ENCODE measurements at places on chromosomes 7 and 10.

- DNase-seq, result no peak
Observed at GRCh38 chr7:30866939-30867338, 44.7 kb upstream of the AQP1 start.

GRCh38 chr10:938941-939678 lies 7.6 kb upstream of the LARP4B start:
- no peak for DNase-seq

DNA sequence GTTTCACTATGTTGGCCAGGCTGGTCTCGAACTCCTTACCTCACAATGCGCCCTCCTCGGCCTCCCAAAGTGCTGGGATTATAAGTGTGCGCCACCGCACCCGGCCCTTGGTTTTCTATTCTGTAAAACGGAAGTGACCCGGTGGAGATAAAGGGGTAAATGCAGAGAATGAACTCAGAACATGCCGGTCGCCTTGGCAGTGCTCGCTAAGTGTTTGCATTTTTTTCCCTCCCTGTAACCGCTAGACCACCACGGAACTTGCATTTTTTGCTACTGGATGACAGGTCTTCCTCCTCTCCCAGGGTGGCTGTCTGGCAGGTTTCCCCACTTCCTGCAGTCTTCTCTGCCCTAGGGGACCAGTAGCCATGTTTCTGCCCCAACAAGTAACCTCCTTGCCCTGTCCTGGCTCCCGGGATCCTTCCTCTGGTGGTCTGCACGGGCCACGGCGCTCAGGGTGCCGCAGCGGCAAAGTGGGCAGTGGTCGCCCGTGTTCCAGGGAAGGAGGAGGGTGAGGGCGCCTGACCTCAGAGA lies 18.8 kb upstream of the GNA12 start:
- DNase-seq, result no peak

DNA sequence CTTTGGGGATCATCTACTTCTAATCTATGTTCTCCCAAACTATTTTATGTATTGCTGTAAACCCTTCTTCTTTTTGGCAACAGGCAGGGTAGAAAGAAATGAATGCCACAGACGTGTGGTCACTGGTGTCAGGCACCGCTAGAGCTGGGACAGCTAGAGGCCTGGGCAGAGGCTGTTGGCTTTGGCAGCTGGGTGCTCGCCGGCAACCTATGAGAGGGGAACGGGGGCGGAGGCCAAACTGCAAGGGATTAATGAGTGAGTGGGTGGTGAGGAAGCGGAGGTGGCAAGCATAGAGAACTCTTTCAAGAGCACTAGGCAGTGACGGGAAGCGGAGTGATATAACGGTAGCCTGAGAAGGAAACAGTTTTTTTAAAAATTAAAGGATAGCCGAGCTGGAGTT lies 78.5 kb downstream of the CREB5 start:
- no peak for DNase-seq

- DNase-seq, result no peak
Observed at GRCh38 chr10:30631188-30631587, 1.6 kb upstream of the LYZL2 start.

DNA sequence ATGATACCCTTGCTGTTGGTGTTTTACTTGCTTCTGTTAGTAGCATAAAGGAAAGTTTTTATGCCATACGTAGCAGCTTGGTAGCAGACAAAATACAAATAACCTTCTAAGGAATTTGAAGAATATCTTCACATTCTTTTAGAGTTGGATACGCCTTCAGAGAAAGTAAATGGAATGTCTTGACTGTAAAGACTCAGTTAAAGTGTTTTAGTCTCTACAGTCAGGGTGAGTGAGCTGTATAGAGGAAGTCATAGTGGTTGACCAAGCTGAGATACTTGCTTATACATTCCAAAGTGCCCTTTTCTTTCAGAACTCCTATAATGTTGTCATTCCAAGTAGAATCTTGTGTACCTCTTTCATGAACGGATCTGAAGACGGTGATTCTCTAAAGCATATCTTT lies 37.7 kb downstream of the RABGEF1 start:
- DNase-seq, result no peak

DNA sequence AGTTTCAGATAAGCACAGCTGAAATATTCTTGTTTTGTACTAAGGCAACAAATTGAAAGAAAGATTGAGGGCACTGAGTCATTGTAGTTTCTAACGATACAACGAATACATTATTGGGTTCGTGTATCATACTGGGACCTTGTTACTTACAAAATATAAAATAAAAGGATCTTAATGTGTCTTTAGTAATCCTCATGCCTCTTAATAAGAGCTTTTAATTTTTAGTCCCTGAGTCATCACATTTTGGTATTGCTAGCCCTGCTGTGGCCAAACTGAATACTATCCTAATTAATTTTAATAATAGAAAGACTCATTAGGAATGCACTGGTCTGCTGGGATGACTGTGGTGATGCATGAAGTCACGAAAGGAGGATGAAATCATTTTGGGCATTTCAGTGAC lies 309.7 kb downstream of the EXOC4 start:
- no peak for DNase-seq

DNA sequence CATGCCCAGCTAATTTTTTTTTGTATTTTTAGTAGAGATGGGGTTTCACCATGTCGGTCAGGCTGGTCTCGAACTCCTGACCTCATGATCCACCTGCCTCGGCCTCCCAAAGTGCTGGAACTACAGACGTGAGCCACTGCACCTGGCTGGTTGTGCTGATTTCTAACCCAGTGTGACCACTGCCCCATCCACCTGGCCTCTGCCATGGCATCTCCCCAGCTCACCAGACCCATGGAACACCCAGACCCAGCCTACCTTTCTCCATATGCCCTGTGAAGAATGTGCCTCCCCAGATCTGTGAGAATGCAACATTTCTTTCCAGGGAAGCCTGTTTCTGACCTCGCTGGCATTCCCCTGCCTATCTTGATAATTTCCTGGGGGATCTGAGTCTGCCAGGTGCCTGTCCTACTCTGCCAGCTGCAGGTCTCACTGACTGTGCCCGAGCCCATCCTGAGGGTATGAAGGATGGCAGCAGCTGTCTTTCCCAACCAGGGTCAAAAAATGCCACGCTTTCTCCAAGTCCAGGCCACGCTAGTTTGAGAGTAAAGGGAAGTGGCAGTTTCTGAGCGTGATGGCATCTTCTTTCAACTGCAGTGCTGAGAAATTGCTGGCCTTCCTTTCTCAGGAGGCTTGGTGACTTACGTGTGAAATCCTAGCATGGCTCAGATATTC lies 324.4 kb upstream of the ZNF32 start:
- DNase-seq, result no peak

GRCh38 chr7:98470485-98471240 lies 69.8 kb upstream of the BAIAP2L1 start:
- peak; percentile 12 for DNase-seq

GRCh38 chr7:22791204-22792158 lies 31.2 kb downstream of the TOMM7 start:
- DNase-seq, result no peak

- no peak for DNase-seq
Observed at GRCh38 chr10:14645239-14645960, 129.3 kb downstream of the FAM107B start.

DNA sequence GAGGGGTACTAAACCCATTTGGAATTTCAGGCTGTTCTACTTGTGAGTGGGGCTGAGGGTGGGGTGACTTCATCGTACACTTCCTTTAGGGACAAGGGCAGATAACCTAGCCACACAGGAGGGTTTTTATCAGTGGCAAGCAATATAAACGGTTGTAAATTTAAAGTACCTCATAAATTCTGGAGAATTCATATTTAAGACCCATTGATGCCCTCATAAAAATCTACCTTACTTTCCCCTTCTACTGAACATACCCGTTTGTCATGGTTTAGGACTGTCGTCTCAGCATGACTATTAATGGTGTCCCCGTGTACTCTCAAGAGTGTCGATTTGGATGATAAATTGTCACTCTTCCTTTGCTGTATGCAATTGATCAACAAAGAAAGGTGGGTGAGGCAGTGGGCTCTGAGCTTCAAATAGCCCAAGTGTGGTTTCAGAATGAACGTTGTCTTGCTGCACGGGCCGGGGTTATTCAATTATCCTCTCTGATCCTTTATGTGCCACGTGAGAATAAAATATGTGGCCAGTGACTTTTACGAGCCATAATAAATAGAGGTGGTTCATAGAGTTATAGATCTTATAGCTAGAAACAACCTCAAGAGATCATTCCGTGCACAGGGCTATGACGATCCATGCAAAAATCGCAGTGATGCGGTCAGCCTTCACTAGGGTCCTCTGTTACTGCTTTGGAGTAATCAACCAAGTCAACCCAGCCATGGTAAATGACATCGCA lies 82.2 kb downstream of the FAM107B start:
- DNase-seq, result no peak

- DNase-seq, result no peak
Observed at GRCh38 chr10:46025406-46025805, 5.0 kb downstream of the NCOA4 start.

Data from stimulated activated CD4-positive, alpha-beta T cell treated with anti-CD3 and anti-CD28 coated beads, Interleukin-15, amount 100 ng/mL, for 1 hour (primary cell).